Activated T-helper 1 cell treated with Interleukin-2 at 50 U/mL for 16 hours (primary cell): ENCODE measurements at places on chromosomes 5 and 9.

DNA sequence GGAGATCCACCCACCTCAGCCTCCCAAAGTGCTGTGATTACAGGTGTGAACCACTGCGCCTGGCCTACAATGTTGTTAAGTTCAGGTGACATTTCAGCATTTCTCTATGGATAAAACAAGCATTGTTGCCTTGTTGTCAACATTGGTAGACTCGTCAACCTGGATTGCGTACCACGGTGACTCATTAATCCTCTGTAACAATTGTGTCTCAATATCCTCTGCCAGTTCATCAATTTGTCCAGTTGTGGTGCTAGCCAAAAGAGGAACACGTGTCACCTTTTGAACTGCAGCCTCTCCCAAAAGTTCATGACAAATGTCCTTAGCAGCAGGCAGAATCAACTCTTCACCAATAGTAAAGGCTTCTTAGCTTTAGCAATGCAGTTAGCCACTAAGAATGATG lies 46.3 kb upstream of the LARP1 start:
- no peak for DNase-seq

DNA sequence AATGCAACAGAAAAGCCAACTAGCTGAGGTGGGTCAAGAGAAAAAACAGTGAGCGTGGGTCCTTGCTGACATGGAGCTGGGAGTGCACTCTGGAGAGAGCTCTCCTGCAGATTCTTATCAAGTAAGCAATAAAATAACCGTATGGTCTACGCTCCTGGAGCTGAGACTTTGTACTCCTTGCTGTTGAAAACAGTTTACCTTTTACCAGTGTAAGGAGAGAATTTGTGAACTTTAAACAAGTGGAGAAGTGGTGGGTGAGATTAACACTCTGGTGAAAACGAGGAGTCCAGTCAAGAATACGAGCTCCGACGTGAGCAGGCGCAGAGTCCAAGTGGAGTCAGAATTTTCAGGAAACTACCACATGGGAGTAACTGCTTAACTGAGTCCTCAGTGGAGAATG lies 156.1 kb upstream of the ERCC6L2 start:
- no peak for DNase-seq

- no peak for DNase-seq
Measured at GRCh38 chr9:132239999-132240840, 78.4 kb downstream of the NTNG2 start.

DNA sequence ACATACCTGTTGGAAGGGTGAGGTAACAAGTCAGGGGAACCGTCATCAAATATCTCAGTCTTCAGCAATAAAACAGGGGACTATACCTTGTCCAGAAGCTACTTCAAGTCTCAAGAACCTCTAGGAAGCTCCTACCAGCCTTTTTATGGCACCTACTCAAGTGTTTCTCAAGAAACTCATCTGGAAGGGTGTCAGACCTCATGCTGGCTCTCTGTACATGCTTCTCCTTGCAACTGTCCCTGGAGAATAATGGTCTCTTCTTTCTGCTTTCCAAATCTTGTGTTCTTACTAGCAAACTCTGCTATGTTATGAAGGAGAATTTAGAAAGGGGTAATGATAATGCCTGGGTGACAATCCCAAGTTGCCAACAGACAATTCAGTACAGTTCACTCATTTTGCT lies 8.3 kb upstream of the PTAR1 start:
- no peak for DNase-seq

DNA sequence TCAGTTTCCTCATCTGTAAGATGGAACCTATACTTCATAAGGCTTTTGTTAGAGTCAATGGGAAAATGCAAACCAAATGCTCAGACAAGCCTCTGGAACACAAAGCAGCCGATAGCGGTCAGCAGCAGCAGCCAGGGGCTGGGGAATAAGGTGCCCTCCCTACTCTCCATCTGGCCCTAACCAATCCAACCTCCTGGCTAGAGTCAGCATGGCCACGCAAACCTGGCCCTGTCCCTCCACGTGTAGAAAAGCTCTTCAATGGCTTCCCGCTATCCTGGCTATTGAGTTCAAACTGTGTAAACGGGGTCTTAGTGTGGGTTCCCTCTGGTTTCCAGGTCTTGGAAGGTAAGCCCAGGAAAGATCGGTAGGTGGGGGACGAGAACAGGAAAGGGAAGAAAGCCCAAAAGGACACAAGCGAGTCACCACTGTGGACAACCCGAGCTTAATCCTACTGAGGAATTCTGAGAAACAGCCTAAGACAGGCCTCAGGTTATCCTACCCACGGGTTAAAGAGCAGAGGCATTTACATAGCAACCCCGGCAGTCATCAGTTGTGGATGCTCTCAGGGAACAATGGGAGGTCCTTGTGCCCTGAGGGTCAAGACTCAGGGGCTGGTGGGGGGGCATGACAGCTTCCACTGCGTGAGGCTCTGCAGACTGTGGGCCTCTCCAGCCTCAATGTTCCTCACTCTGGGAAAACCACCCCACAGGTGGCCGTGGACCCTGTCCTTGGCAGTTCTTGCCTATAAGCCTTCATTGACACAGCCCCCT lies 30.9 kb downstream of the FABP6 start:
- no peak for DNase-seq

DNA sequence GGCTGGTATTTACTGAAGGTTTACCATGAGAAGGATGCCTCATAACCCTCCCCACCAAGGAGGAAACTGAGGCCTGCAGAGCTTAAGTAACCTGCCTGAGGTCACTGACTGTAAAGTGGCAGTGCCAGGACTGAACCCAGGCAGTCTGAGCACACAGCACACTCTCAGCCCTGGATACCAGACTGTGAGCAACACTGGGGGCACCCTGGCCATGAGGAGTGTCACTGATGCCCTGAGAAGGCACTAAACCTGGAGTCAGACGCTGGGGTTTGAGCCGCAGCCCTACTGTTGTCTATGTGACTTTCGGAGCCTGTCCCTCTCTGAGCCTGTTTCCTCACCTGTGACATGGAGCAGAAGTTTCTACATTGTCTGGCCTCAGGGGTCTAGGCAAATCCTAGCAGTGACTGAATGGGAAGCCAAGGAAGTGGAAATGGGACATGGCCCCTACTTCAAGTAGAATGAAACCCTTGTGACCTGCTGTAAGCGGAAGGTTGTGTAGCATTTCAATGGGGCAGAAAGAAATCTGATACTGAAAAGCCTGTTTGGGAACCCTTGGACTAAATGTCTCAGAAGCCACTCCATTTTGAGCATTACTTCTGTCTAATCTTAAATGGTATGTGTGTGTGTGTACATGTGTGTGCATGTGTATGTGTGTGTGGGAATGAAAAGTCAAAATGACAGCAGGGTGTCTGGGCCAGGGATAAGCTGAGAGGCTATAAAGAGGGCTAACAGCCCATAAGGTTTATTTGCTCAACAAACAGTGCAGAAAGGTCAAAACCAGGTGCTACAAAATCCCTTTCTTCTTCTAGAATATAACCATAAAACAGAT lies 36.0 kb downstream of the B4GALT1 start:
- no peak for DNase-seq

DNA sequence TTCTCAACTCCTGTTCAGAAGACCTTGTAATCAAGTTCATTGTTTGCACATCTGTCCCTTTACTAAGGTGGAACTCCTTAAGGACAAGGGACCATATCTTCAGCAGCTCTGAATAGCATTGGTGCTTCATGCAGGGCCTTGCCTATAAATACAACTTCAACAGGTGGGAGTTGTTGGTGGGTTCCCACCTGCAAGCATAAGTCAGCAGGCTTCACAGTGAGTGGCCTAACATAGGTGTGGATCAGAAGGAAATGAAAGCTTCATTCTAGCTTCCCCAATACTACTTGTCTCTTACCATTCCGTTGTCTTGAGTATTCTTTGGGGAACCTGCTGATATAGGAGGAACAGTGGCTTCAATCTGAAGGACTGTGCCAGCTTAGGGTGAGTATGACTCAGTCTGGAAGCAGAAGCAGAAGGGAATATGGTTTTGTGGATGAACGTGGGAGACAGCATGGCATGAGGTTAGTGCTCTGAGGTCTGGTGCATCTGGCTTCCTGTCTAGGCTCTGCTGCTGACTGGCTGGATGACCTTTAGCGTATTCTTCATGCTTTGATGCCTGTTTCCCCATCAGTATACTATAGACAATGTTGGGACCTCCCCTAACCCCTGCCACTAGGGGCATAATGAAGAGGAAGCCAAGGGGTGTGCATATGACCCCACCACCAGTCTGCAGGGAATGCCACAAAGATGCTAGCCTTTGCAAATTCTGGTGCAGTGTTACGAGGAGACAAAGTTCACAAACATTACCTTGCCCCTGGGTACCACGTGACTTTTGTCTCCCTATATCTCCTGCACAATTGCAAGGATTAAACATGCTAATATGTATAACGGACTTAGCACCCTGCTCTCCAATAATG lies 192.3 kb downstream of the PALM2AKAP2 start:
- DNase-seq, result no peak

GRCh38 chr5:34928267-34928666 lies 1.1 kb upstream of the DNAJC21 start:
- DNase-seq, result no peak
